Activated CD4-positive, alpha-beta T cell treated with anti-CD3 and anti-CD28 coated beads, Interleukin-2, amount 10 ng/mL, durations not matched to agents 24 days and 14 days (primary cell): ENCODE measurements at places on chromosomes 7 and 10.

- no peak for DNase-seq
Observed at GRCh38 chr10:114420811-114421485, 16.6 kb upstream of the AFAP1L2 start.

GRCh38 chr10:66843396-66843795 lies 82.4 kb upstream of the LRRTM3 start:
- DNase-seq, result no peak

GRCh38 chr7:34034728-34035127 lies 129.4 kb downstream of the BMPER start:
- no peak for DNase-seq

DNA sequence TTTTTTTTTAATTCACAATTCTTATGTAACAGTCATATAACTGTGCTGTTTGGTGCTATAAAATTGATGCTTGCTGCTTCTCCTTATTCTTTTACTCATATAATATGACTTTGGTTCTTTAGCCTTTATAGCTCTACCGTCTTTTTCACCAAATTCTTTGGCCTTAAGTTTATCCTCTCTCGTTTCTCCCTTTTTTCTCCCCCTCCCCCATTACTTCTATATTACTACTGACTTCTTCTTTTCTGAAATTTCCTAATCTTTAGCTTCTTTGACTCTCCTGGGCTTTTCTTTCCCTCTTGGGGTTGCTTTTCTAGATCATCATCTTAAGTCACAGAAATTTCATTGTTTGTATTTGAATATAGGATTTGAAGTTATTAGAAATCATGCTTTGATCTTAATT lies 3.8 kb downstream of the BCCIP start:
- no peak for DNase-seq

DNA sequence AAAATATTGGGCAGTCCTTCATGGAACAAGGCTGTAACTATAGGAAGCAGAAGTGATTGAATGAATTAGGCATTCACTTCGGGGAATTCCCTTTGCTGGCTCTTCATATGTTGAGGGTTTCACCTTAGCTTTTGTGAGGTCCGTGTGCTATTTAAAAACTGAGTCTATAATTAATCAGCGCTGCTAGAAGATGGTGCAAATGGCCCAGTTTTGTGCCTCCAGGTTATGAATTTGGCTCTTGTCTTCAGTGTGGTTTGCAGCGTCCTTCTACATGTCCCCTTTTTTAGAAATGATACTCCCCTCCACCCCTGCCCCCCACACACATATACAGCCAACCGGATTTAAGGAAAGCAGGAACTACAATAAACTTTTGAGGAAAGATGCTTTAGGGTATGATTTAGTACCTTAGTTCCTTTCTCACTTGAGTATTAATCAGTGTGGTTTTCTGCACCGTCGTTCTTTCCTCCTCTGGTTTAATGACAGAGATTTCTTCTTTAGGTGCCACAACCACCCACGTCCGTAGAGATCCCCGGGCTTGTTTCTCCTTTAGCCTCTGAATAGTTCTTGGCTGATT lies 110.6 kb upstream of the SAMD8 start:
- no peak for DNase-seq

DNA sequence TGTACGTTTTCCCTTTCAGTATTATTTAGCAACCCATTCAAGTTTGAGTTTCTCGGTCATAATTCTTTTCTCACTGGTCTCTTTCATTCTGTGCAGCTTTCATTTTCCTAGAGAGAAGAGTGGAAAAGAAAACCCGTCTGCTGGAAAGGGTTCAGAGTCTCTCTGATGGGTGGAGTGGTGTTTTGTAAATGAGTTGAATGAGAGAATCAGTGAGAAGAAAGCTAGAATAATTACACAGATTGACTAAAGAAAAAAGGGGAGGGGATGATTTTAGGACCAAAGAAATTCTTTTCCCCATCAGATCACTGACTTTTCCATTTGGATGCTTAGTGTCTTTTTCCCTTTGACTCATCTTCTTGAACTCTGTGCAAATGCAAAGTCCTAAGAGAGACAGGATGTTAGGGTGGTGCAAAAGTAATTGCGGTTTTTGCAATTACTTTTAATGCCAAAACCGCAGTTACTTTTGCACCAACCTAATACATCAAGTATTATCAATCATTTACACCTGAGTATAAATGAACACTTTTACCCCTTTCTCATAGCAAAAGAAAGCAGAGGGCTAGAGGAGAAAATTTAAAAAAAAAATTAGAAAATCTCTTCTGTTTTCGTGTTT lies 242.1 kb upstream of the SP4 start:
- DNase-seq, result no peak

- no peak for DNase-seq
Observed at GRCh38 chr7:33836797-33837355, 68.5 kb upstream of the BMPER start.

GRCh38 chr7:158097453-158098124 lies 490.0 kb downstream of the PTPRN2 start:
- no peak for DNase-seq

- DNase-seq, result no peak
Observed at GRCh38 chr7:18468795-18469194, 26.8 kb upstream of the HDAC9 start.

DNA sequence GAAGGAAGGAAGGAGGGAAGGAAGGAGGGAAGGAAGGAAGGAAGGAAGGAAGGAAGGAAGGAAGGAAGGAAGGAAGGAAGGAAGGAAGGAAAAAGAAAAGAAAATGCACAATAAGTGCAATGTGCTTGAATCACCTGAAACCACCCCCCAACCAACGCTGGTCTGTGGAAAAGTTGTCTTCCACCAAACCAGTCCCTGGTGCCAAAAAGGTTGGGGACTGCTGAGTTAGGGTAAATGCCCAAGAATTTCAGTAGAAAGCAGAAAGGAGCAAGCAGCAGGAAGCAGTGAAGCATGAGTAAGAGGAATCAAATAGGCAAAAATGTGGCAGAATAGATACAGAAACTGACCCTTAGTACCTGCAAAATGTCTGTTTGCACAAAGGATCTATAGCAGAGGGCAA lies 137.2 kb downstream of the JCAD start:
- no peak for DNase-seq

GRCh38 chr10:992871-993270 lies 4.6 kb downstream of the GTPBP4 start:
- no peak for DNase-seq

DNA sequence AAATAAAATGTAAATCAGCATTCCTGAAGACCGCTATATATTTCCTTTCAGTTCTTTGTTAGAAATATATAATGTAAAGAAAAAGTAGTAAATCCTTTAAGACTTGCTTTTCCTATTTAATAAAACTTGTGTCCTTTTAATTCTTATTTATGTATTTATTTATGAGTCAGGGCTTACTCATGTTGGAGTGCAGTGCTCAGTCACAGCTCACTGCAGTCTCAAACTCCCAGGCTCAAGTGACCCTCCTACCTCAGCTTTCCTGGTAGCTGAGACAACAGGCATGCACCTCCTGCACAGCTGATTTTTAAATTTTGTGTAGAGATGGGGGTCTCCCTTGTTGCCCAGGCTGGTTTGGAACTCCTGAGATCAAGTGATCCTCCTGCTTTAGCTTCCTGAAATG lies 724.5 kb downstream of the ANKRD7 start:
- no peak for DNase-seq

- DNase-seq, result no peak
Observed at GRCh38 chr7:134684165-134684564, 37.5 kb downstream of the BPGM start.

- DNase-seq, result no peak
Observed at GRCh38 chr10:59513558-59513957, 151.2 kb upstream of the FAM13C start.

GRCh38 chr10:46527241-46527811 lies 29.1 kb downstream of the GPRIN2 start:
- DNase-seq, result no peak

- DNase-seq, result no peak
Observed at GRCh38 chr7:143379611-143380259, 1.4 kb upstream of the ZYX start.

GRCh38 chr10:25978771-25979170 lies 44.7 kb downstream of the MYO3A start:
- no peak for DNase-seq

DNA sequence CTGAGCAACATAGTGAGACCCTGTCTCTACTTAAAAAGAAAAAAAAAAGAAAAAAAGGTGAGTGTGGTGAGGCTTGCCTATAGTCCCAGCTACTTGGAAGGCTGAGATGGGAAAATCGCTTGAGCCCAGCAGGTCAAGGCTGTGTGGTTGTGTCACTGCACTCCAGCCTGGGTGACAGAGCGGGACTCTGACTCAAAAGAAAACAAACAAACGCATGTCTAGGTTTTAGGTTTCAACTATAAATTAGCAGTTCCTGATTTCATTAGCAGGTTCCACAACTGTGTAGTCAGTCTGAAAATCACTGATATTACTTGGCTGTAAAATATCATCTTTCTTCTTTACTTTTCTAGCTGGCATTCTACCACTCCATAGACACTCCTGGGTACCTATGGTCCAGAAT lies 155.7 kb upstream of the HGF start:
- no peak for DNase-seq

- no peak for DNase-seq
Observed at GRCh38 chr10:63670291-63670898, 149.2 kb downstream of the REEP3 start.

DNA sequence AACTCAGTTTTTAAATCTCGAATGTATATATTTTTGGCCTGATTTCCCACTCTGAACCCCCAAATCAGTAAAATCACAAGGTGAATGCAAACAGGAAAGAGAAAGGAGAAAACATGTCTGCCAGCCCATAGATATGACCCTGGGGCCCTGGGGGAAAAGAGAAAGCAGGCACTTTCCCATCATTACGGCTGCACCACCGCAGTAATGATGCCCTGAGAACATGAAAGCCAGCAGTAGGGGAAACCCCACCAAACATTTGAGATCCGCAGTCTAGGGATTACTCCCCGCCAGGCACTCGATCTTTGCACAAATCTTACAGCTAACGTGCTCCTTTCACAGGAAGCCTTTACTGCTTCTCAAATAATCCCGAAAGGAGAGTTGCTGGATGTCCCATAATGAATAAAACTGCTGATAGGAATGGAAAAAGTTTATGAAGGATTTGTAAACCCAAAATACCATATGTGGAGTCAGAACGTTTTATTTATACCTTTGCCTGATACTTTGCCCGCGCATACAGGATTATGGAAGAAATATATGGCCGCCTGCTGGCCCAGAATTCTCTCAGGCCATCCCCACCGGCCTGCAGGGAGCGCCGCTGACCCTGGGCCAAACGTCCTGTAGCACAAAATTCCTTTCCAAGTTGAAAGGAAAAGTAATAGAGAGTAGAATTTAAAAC lies 180.0 kb upstream of the INHBA start:
- DNase-seq, result no peak

GRCh38 chr7:5284304-5285281 lies 1.9 kb downstream of the SLC29A4 start:
- peak; percentile 63 for DNase-seq

DNA sequence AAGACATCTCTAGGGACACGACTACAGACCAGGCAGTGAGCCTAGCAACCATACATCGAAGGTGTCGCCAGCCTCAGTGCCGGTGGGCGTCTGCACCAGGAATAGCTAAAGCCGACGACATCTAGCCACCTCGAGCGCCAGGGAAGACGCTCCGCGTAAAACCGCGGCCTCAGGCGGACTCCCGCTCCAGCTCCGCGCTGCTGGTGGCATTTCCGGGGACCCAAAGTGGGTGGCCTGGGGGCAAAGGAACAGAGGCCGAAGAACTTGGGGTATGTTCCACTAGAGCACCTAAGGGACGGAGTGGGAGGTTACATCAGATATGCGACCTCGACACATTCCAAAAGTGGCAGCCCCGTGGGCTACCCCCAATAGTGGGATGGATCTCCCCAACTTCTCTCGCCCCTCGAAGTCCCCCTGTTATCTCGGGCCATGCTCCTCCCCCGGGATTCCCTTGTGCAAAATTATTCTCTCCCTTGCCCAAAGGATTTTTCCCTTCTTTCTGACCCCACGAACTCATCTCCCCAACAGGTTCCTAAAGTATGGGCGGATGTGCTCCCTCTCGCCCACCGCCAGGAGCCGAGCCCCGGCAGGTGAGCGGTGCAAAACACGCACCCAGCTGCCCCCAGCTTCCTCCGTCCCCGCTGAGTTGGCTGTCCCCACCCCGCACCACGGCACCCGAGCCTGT lies 1.2 kb downstream of the KCNMA1 start:
- no peak for DNase-seq

DNA sequence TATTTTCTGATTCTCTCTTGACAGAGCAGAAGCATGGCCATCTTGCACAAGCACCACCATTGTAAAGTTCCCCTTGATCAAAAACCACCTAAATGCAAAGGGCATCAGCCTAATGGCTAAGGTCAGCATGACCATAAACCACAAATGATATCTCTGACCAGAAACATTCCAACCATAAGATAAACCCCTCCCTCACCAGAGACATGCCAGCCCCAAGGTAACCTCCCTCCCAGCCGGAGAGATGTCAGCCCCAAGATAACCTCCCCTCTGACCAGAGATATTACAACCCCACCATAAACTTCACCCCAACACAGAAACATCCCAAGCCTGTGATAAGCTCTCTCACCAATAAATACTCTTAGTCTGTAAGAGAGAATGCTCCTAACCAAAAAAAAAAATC lies 72.1 kb upstream of the CDK1 start:
- no peak for DNase-seq

GRCh38 chr10:110304394-110304779 lies 333 bp downstream of the SMNDC1 start:
- no peak for DNase-seq

- no peak for DNase-seq
Observed at GRCh38 chr10:5968681-5969453, 8.5 kb downstream of the IL15RA start.

DNA sequence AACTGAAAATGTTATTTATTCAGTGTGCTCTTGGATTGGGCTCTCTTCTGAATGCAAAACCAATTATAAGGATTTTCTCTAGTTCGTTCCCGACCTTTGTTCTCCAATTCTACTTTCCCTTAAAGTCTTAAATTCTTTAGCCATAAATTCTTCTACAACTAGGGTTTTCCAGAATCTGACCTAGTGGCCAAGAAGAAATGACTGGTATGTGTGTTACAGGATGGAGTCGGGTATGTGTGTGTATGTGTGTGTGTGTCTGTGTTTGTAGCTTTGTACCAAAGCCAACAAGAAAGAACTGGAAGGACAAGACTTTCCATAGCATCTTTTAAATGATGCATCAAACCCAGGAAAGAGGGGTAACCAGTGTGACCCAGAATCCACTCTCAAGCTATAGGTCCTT lies 25.8 kb upstream of the LEP start:
- DNase-seq, result no peak

DNA sequence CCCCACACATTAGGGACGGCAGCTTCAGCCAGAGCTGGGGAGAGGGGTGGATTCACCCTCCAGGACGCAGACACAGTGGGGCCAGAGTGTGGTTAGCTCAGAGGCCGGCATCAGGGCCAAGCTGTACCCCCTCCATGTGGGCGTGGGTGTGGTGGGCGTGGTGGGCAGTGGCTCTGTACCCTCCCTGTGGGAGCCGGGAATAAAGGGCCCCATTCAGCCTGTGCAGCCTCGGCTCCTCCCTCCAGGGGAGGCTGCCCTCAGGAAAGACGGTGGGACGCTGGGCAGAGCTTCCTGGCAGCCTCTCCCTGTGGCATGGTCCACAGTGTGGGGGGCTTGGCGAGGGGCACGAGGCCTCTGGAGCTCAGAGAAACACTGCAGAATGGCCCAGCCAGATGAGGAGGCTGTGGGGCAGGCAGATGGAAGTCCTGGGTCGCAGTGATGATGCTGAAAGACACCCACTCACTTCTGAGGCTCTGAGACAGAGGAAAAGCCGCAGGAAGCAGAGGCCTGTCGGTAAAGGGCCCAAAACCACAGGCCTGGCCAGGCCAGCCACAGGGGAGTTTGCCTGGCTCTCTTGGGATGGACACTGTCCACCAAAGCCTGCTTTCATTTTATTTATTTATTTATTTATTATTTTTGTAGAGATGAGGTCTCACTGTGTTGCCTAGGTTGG lies 108.0 kb downstream of the SH3PXD2A start:
- no peak for DNase-seq

GRCh38 chr10:61175316-61175715 lies 231.3 kb upstream of the RHOBTB1 start:
- DNase-seq, result no peak
